ENCODE measurements at places on chromosomes 6 and 20.

DNA sequence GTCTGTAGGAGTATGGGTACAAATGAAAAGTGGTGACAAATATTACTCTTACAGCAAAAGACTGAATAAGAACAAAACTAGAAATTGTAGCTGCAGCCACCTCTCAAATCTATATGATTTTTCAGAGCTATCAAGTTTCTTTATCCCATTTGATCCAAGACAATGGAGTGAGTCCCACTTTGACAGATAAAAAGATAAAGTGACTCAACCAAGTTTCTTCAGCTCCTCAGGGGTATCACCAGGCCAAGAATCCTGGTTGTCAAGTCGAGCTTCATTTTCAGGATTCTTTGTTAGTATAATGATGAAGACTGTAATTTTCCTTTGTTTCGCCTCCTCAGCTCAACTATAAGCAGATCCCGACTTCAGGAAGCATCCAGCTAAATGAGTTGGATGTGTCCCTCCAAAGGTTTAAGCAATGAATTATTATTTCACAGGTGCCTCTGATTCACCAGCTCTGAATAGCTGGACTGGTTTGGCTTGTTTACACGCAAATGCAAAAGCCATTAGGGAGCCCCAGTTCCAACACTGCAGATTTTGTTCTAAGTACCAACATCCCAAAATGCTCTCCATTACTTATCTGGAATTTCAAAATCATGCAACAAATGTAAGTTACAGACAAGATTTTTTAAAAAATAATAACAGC, 238.9 kb downstream of the MAFB start:
- DNase-seq = no peak

- DNase-seq = no peak
Observed at GRCh38 chr20:1535420-1536175, 21.9 kb downstream of the SIRPD start.

GRCh38 chr6:33892581-33893346, 89.0 kb upstream of the MLN start:
- DNase-seq = no peak

- no peak for DNase-seq
Observed at GRCh38 chr6:51908243-51908642, 179.2 kb downstream of the PKHD1 start.

- DNase-seq = no peak
Observed at GRCh38 chr6:63546697-63547096, 25.6 kb upstream of the LOC128125822 start.

GRCh38 chr6:12608874-12609273, 107.7 kb upstream of the PHACTR1 start:
- DNase-seq = no peak

DNA sequence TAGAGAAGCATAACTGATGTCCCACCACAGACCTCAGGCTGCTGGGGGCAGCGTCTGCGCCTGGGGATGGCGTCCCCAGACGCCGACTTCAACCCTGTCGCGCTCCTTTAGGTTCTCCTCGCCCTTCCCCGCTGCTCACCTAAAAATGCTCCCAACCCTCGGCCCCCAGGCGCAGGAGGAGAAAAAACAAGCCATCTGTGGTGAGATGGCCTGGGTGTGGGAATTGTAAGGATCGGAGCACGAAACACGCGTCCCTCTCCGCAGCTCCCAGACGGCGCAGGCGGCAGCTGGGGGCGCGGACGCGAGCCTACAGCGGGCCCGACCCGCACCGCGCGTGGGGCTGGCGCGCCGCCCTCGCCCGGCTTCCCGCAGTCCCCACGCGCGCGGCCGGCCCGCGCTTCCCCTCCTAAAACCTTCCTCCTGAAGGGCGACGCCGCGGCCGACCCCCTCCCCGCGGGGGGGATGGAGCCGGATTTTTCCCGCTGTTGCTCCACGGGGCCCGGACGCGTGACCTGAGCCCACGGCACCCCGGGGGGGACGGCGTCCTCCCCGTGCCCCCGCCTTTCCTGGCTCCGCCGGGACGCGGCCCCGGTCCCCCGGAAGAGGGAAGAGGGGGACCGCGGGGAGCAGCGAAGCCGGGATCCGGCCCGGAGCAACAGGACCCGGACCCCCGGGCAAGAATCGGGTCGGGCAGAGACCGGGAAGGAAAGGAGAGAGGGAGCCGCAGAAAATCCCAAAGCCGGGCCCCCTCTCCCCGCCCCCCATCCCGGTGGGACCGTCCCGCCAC, 611 bp downstream of the EPB41L2 start:
- no peak for DNase-seq

- peak; percentile 27 for DNase-seq
Observed at GRCh38 chr6:52576392-52577021, 353 bp downstream of the TRAM2 start.

GRCh38 chr6:142395768-142396231, 94.0 kb downstream of the ADGRG6 start:
- no peak for DNase-seq

DNA sequence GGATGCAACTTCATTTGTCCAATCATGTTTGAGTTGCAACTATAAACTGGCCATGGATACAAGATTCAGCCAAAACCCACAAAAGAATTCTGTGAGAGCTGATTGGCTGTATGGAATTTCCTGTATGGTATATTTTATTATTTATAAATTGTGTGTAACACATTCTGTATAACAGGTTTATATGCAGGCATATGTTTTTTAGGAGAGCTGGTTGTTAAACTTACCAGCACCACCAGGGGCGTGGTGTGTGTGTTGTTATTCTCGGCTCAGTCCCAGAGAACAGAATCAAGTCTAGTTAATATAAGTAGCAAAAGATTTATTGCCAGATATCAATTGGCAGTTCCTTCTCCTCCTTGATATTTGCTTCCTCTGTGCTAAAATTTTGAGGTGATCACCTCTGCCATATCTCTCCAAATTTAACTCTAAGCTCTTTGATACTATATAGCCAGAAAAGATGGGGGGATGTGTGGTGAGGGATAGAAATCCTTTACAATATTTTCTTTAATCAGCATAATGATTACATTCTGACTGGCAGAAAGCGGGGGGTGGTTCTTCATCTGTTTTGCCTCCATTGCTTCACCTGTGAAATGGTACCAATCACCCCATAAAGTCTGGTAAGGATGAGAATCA, 22.9 kb downstream of the CNBD2 start:
- no peak for DNase-seq

- DNase-seq = no peak
Observed at GRCh38 chr6:116287689-116288282, 8.1 kb upstream of the TSPYL1 start.

GRCh38 chr6:50147371-50147770, 97.6 kb upstream of the DEFB112 start:
- no peak for DNase-seq

GRCh38 chr20:31675828-31676608, 38.3 kb downstream of the COX4I2 start:
- DNase-seq = no peak

- no peak for DNase-seq
Observed at GRCh38 chr6:90222724-90223198, 73.9 kb downstream of the BACH2 start.

DNA sequence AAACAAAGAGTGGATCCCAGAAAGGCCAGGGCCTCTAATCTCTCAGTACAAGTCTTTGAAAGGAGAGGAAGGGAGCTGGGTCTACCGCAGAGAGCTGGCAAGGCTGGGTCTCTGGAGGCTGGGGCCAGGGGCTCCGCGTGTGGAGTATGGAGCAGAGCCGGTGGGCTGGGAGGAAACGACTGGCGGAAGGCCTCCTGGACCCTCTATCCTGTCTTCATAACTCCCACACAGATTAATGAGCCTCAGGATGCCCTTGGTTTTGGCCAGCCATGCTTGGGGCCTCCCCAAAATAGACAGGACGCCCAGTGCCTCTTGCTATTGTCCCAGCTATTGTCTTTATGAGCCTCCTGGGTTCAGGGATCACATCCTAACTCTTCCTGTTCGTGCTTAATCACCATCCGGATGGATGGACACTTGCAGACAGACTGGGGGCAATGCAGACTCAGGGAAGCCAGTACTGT, 306.4 kb downstream of the DHX35 start:
- DNase-seq = no peak

GRCh38 chr20:10075606-10076005, 40.8 kb downstream of the ANKEF1 start:
- no peak for DNase-seq

GRCh38 chr6:42367353-42368011, 84.2 kb downstream of the TRERF1 start:
- DNase-seq = no peak

- DNase-seq = no peak
Observed at GRCh38 chr6:132084811-132085509, 133.8 kb upstream of the CCN2 start.

DNA sequence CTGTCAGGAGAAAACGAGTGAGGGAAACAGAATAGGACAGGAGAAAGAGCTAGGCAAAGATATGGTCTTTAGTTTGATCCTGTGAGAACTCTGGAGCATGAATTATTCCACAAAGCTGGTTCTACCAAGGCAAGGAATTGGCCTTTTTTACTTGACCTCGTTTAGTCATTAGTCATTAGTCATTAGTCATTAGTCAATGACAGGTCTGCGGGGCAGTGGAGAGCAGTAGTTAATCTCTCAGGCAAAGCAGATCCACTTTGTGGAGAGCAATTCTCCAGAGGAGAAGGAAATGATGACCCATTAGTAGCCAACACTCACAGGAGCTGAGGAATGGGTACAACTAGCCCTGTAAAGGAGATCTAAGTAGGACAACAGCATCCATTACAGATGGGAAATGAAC, 22.0 kb upstream of the ABCC10 start:
- DNase-seq = no peak

- DNase-seq = no peak
Observed at GRCh38 chr6:158761746-158762145, 57.4 kb downstream of the EZR start.

DNA sequence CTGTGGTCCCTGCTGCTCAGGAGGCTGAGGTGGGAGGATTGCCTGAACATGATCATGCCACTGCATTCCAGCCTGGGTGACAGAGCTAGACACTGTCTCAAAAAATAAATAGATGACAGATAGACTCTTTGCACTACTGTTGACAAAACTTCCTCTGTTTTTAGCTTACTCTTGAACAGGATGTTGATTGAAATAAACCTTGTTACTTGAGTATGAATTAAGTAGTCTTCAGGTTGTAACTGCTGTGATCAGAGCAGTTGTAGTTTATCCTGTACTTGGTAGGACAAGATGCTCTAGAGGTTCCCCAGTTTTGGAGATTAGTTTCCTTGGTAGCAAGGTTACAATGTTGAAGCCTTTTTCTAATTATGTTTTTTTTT, 1.5 kb downstream of the GTF3C6 start:
- no peak for DNase-seq

- no peak for DNase-seq
Observed at GRCh38 chr6:50062051-50062450, 12.3 kb upstream of the DEFB112 start.

DNA sequence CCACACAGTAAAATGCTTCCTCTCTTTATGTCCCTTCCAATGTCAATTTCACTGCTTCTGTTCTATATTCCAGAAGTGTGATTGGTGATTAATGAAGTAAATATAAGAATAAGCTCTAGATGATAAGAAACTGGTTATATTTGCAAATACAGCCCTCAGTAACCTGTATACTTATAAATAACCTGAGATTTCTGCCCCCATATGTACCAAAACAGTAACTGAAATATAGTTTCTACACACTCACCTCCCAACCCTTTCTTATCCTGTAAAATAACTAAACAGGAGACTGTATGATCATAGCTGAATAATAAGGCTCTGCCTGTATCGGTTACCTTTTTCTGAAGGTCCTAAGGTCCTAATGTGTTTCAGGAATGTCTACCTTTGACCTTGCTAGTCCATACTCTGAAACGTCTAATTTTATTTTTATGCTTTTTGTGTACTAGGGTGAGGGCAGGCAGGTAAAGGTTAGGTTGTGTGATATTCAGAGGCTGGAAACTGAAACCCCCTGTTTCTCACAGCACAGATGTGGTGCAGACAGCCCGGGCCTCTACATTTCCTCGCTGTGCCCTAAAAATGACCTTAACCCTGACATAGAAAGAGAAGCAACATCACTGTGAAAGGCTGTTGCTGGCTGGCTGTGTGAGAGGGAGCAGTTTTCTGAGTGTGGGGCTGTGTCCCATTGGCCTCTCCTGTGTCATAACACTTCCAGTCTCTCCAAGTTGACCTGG, 378.8 kb downstream of the CENPW start:
- DNase-seq = no peak

GRCh38 chr6:3529232-3529631, 72.4 kb upstream of the SLC22A23 start:
- DNase-seq = no peak

- DNase-seq = no peak
Observed at GRCh38 chr6:26594730-26595632, 1.8 kb upstream of the ABT1 start.

DNA sequence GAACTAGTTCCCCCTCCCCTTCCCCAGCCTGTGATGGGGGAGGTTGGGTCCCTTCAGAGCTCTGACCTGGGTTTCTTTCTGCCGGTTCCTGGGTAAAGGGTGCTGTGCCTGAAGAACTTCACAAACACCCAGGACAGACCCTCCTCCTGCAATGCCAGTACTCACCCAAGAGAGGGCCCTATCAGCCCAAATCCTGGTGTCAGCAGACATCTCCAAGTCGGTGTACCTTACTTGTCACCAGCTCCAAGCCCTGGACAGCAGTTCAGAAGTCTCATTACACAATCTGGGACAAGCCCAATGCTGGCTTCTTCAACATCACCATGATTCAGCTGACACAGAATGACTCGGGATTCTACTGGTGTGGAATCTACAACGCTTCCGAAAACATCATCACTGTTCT, 467 bp downstream of the TREML4 start:
- no peak for DNase-seq

- no peak for DNase-seq
Observed at GRCh38 chr20:32648761-32649650, 24.7 kb downstream of the C20orf203 start.
